ENCODE measurements at places on chromosomes 12 and 14. TPM values are rescaled to one million over a fixed set of nuclear protein-coding genes. Genes with fewer than 3 reads are reported as not detected.

Gene CDH24
- 8.7 TPM for total RNA-seq

Gene CD163L1
- total RNA-seq = not detected

Gene HAL
- 0.06 TPM for total RNA-seq

Gene DPPA3
- not detected for total RNA-seq

Gene SINHCAF
- total RNA-seq = 119 TPM

Gene B4GALNT1
- 19.8 TPM for total RNA-seq

DNA sequence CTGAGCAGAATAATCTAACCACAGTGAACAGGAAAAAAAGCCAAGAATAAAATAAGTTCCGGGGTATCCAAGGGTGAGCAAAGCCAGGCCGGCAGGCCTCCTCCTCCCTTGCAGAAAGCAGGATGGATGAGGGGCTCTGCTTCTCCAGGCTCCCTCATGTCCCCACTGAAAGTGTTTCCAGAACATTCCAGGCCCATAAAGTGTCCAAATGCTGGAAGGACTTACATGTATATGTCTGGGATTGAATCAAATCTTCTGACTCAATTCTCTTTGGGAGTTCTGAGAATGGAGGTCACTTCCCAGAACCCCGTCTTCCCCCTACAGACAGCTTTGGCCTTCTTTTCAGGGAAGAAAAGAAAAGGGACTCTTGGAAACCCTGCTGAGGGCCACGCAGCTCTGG is 25.0 kb upstream of the BDKRB1 start:
- DNase-seq = no peak

GRCh38 chr12:15956413-15957185 is 45.5 kb downstream of the DERA start:
- DNase-seq = no peak

GRCh38 chr14:87148655-87149054 is 844.3 kb downstream of the GALC start:
- DNase-seq = no peak

DNA sequence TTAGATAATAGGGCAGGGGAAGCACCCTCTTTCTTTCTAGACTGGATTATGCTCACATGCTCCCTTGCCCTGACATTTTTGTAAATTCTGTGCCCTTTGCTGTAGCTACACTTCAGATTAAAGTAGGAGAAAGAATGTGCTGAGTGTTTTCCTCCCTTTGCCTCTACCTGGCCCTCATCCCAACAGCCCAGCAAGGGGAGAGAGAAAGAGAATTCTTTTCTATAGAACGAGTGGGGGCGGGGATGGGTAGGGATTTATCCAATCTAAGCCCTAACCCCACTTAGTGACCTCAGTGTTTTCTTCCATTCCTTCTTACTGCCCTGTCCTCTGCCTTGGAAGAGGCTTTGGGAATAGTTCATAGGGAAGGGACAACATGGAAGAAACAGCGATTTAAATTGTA is 13.5 kb downstream of the GPR84 start:
- DNase-seq = no peak

- no peak for DNase-seq
Measured at GRCh38 chr14:51636109-51636508, 15.6 kb upstream of the FRMD6 start.

- DNase-seq = no peak
Measured at GRCh38 chr12:39958377-39958776, 147.5 kb downstream of the SLC2A13 start.

DNA sequence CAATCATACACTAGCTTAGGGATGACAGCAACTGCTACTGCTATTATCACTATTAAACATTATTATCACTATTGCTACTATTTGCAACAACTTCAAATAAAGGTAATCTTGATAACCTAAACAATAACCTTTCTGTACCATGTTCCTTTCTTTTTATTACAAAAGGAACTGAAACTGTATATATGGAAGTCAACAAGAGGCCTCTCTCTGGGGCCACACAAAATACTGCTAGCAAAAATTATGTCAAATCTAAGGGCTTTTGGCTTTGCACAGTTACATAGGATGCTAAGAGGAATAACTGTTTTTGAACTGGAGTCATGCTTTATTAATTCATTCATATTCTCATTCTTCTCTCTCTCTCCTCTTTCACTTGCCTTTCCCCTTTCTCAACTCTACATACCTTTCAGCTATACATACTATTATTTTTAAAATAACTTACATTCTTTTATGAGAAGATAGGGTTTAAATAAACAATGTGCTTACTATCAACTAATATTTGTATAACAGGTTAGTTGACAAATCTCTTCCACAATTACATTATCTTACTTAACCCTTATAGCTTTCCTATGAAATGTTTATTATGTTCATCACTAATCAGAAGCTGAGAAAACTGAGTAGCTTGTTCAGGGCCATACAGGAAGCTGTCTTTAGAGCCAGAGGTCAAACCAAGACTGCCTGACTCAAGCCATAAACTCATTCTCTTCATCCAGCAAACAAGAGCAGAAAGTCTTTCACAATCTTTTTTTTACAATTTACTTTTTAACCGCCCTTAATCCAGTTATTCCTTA is 25.7 kb downstream of the SPTSSA start:
- DNase-seq = no peak

DNA sequence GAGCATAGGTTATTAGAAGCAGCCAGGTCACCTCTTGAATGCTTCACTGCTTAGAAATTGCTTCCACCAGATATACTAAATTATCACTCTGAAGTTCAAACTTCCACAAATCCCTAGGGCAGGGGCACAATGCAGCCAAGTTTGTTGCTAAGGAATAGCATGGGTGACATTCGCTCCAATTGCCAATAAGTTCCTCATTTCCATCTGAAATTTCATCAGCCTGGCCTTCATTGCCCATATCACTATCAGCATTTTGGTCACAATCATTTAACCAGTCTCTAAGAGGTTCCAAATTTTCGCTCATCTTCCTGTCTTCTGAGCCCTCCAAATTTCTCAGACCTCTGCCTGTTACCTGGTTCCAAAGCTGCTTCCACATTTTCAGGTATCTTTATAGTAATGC is 356.1 kb downstream of the DAD1 start:
- DNase-seq = no peak

DNA sequence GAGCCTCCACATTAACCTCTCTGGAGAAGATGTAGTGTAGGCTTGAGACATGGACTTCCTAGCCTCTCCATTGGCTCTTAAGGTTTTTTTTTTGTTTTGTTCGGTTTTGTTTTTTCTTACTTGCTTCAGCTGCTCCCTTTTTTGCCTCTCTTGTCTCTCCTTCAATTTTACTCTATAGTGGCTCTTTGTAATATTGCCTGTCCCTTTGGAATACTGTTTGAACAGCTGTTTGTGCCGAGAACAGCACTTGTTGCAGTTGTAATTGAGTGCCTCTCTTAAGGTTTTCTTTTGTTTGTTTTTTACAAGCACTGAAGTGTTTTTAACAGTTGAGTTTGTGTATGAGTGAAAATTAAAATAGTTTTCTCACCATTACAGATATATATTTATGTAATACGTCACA is 567.7 kb downstream of the LRFN5 start:
- DNase-seq = no peak
